T-helper 1 cell (primary cell): ENCODE measurements at places on chromosomes 3 and 15.

DNA sequence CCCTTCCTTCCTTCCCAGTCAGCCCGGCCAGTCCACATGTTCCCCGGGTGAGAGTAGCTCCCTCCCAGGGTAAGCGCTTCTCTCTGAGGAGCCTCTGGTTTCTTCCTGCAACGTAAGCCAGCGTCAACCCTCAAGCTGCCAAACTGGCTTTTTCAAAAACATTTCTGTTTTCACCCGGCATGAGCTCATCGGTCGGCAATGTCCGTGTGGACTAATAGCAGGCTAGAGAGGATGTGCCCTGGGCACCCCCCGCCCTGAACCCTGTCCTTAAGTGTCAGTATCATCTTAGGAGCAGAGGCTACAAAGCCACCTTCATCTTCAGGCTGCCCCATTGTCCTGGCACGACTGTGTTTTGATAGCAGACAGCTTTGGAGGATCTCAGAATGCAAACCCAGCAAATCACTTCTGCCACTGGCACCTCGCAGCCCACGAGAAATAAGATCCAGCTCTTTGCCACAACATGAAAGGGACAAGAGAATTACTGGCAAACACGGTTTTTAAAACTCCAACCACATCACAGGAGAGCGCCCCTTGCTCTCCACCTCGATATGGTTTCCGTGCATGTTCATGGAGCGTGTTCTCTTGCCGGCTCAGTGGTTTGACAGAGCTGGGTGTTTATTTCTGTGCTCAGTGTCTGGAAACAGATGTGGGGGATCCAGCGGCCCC lies 9.9 kb downstream of the ALDH1A3 start:
- DNase-seq: no peak

DNA sequence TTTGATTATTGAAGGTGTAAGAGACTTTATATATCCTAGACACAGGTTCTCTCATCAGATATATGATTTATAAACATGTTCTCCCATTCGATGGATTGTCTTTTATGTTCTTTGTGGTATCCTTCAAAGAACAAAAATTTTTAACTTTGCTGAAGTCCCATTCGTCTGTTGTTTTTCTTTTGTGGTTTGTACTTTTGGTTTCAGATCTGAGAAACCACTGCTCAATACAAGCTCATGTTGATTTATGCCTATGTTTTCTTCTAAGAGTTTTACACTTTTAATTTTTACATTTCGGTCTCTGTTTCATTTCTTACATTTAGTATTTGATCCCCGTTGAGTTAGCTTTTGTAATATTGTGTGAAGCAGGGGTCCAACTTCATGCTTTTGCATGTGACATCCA lies 103.3 kb upstream of the SPRED1 start:
- no peak for DNase-seq

DNA sequence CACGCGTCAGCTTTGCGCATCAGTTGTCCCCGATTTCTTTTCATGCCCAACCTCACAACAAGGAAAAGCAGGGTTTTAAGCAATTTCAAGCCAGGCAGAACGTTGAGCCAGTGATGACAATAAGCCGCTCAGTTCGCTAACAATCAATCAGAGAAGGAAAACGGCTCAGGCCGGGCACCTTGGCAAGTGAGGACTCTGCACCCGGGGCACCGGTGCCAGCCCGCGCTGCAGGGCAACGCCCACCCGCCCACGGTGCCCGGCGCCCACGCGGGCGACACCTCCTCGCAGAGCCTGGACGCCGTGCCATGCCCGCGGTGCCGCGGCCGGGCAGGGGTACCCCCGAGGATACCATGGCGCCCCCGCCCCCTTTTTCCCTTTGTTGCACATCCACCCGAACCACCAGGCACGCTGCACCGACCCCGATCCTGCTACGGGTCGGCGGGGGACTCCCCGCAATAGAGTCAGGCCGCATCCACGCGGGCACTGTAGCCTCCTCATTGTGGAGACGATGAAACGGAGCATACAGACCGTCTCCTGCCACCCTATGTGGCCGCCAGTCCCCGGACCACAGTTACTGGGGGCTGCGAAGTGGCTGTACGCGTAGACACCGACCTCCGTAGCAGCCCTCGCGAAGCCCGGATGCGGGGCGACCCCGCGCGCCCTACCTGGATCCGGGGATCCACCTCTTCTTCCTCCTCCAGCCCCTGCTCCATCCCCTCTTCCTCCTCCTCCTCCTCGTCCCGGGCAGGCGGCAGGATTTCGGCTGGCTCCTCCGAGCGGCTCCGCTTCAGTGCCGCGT lies 581 bp downstream of the SH3BP5 start:
- DNase-seq: peak; percentile 48

DNA sequence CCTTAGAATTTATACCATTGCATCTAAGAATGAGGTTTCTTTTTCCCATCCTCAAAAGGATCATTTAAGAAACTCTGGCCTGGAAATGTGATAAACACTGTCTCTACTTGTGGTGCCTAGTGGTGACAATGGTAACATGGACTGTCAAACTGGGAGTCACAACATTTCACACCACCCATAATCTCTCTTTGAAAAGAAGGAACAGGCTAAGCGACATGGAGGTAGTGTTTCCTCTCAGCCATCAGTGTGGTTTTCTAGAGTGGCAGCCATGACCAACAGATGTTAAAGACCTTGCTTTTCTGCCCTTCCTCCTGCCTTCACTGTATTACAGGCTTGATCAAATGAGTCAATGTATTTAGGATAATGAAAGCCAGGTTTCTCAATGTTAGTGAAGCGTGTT lies 283.1 kb upstream of the STAC start:
- no peak for DNase-seq

- DNase-seq: no peak
Observed at GRCh38 chr3:158765518-158766205, 33.4 kb upstream of the RARRES1 start.

- no peak for DNase-seq
Observed at GRCh38 chr3:39112113-39112512, 4.6 kb downstream of the TTC21A start.

GRCh38 chr3:135325096-135325495 lies 530.0 kb downstream of the EPHB1 start:
- no peak for DNase-seq

DNA sequence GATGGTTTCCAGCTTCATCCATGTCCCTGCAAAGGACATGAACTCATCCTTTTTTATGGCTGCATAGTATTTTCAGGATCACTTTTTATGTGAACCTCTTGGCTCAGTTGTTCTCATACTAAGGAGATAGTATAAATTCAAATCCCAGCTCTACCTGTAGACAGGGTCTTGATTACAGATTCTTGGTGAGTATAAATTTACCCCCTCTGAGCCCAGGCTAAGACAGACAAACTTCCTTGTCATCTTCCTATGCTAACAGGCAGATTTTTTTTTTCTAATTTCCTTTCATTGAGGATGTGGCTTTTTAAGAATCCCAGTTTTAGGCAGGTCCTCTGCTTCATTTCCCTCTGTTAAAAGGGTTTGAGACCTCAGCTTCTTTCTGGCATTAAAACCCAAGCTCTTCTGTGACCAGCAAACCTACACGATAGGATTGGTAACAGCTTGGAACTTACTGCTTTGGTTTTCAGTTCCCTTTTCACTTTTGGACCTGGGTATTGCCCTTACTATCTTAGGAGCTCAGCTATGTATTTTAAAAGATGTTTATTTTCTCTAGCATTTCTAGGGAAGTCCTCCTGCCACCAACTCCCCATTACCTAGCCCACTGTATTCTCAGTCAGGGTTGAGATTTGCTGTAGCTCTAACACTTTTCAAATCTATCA lies 72.5 kb downstream of the VPS8 start:
- no peak for DNase-seq

DNA sequence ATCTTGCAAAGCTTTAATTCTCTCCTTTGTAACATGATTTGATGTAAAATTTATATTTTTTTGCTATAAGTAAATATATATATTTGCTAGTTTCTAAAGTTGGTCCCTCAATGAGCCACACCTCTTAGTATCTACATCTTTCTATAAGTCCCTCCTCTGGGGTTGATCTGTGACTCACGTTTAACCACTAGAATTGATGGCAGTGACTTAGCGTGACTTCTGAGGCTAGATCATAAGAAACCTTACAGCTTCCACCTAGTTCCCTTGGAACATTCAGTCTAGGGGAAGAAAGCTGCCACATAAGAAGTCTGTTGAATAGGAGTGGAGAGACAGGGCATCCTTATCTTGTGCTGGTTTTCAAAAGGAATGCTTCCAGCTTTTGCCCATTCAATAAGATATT lies 56.6 kb upstream of the TNIK start:
- DNase-seq: no peak

DNA sequence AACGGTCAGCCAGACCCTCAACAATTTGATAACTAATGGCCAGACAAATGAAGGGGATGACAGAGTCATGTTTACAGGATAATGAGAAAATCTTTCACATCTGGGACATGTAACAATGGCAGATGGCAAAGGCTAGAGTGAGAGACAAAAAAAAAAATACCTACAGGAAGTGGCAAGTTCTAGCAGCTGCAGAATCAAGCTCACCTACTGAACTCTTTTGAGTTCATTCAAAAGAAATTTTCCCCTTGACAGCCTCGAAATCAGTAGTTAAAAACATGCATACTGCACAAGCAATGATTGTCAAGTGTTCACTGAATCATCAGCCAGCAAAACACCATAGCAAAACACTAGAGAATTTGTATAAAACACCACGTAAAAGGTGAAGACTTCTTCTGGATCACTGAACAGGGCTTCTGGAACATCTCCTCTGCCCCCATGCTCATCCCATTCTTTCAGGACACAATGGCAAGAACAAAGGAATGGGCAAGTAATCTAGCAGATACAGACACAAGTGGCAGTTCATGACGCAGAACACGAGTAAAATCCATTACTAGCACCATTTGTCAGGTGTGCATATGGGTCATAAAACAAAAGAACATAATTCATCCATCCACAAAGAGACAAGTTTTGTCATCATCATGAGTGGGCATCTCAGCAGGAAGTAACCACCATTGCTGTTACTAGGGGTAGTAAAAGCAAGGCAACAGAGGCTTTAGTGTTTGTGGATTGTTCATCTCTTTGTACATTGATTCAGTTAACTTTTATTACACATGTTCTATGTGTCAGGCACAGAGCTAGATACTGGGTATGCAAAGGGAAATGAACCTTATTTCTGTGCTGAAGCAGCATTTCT lies 13.8 kb upstream of the KCNMB2 start:
- DNase-seq: no peak

DNA sequence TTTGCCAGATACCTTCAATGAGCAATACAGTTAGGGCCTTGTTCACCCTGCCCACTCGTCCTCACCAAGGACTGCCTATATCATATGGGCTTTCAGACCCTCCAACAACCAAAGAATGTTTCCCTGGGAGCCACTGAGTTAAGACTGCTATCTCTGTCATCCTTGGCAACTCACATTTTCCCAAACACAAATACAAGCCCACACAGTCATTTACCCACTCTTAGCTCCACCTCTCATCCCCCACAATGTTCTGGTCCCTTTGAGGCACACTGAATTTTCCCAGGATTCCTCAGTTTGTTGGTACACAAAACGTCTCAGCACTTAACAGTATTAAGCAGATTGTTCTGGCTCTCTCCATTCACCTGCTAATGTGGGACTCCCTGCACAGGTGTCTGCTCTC lies 204.6 kb downstream of the TLE3 start:
- DNase-seq: no peak

DNA sequence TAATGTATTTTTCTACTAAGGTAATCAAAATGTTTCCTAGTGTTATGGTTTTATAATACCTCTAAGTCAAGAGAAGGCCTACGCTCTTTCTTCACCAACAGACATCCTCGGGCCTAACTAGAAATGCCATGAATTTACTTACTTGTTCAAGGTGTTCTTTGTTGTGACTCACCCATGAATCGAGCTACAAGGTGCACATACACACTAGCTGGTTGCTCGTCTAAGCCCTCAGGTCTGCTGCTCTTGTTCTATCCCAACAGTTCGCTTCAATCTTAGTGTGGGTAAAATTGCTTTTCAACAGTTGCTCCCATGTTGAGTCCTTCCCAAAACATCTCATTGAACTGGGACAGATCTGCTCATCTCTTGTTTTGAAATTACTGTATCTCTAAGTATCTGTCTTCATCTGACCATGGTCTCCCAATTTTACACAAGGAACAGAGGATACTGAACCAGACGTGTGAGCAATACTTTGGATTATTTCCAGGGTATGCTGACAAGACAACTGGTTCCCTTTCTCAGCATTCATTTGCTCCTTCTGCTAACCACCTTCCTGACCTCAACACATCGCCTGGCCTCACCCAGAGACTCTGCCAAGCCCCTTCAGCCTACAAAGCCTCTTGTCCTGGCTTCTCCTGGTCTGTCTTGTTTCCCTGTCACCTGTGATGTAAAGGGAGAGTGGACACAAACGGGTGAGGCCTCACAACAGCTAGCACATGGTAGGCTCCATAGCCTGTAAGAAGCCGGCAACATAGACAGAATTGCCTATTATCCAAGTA lies 84.2 kb downstream of the NEDD4 start:
- DNase-seq: no peak

- no peak for DNase-seq
Observed at GRCh38 chr3:20130106-20130505, 55.9 kb downstream of the SGO1 start.

- no peak for DNase-seq
Observed at GRCh38 chr3:100516232-100516631, 23.8 kb downstream of the TMEM45A start.

GRCh38 chr3:70738291-70738681 lies 425.8 kb upstream of the MDFIC2 start:
- no peak for DNase-seq

- DNase-seq: no peak
Observed at GRCh38 chr15:100247228-100248225, 94.2 kb downstream of the ADAMTS17 start.

- DNase-seq: no peak
Observed at GRCh38 chr3:34179716-34180115, 381.3 kb downstream of the PDCD6IP start.

DNA sequence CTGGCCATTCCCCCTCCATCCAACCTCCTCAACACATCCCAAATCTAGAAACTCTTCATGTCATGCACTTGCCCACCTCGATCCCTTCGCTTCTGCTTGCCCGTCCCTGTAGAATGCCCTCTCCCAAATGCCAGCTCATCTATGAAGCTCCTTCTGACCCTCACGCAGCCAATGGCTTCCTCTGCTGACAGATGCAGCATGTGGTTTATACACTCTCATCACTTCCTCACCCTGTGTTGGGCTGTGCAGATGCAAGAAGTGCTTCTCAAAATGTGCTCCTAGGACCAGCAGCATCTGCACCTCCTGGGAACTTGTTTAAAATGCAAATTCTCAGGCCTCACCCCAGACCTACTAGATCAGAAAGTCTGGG lies 51.7 kb downstream of the SEMA5B start:
- DNase-seq: no peak

GRCh38 chr15:73972984-73973682 lies 19.0 kb downstream of the STOML1 start:
- peak; percentile 47 for DNase-seq

DNA sequence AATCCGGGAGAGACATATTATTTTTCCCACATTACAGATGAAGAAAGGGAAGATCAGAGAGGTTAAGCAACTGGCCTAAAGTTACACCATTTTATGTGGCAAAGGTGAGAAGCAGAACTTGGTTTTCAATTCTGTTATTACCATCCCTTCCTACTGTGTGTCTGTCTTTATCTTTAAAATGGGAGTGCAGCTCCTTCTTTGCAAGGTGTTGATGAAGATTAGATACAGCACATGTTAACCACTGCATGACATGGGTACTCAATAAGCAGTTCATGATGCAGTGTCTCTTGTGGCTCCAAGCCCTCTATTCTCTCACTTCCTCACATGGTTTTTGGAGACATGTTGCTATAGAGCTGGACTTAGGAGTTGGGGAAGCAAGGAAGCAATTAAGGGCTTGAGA lies 23.1 kb upstream of the TBC1D21 start:
- DNase-seq: no peak

GRCh38 chr3:123054109-123054778 lies 12.6 kb upstream of the PDIA5 start:
- DNase-seq: no peak

GRCh38 chr15:92847841-92848240 lies 52.3 kb upstream of the CHD2 start:
- no peak for DNase-seq
